H1 (cell line): ENCODE measurements at places on chromosomes 4 and X. TPM values are rescaled to one million over a fixed set of nuclear protein-coding genes. Genes with fewer than 3 reads are reported as not detected.

Gene SLC10A6
- total RNA-seq = 0.21 TPM in 1 of 2 replicates, not detected in the other

Gene RBM46
- total RNA-seq = 0.29 and 0.54 TPM in 2 replicates

Gene DCAF8L2
- total RNA-seq = not detected in 2 replicates

Gene MCF2
- total RNA-seq = 0.71 and 0.96 TPM in 2 replicates

Gene BEND2
- not detected in 2 replicates for total RNA-seq

DNA sequence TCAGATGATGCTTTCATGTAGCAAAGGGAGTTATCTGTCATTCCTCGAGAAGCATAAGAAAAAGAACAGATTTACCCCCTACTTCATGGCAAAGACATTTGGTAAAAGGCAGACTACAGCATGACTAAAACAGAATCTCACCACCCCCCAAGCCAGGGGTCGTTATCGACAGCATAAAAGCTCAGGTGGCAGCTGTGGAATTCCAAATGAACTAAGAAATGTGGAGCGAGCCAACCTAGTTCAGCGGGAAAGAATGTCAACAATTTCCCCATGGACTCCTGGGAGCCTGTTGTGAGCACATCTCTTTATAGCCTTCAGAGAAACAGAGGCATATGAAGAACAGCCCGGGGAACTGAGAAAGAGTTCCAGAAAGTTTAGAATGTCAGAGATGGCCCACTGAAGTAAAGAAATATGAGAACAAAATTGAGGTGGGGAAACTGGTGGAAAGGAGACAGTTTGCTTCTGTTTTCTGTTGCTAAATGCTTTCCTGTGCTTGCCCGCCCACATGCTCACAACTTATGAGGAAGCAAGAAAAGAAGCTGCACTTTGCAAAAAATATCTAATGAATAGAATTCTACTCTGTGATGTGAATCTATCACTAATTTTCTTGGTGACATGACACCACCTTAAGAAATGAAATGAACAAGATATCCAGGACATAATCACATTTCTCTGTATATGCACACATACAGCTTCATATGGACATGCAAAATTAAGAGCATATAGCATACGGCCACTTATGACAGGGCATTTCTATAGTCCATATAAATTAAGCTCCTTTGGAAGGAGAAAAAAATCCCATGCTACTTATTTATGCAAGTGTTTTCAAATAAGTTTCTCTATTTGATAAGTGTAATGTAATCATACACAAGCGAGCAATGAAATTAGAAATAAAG is 135.3 kb upstream of the MID1 start:
- DNase-seq = peak; percentile 36

DNA sequence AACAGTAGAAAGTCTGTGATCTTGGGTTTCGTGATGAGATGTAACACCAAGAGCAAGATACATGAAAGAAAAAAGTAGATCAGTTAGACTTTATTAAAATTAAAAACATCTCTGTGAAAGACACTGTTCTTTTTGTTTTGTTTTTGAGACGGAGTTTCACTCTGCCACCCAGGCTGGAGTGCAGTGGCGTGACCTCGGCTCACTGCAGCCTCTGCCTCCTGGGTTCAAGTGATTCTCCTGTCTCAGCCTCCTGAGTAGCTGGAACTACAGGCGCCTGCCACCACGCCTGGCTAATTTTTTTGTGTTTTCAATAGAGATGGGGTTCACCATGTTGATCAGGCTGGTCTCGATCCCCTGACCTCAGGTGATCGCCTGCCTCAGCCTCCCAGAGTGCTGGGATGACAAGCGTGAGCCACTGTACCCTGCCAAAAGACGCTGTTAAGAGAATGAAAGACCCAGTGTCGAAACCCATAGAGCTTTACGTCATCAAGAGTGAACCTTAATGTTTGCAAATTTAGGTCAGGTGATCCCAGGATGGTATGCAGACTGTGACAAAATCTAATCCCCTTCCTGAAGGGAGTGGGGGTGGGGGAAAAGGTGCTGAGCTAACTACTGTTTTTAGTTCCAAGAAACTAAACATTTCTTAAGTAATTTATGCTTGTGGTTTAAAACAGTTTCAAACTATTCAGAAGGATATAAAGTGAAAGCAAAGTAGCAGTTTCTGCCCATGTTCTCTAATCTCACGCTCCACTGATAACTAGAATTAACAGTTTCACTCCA is 8.0 kb downstream of the OFD1 start:
- DNase-seq = no peak

DNA sequence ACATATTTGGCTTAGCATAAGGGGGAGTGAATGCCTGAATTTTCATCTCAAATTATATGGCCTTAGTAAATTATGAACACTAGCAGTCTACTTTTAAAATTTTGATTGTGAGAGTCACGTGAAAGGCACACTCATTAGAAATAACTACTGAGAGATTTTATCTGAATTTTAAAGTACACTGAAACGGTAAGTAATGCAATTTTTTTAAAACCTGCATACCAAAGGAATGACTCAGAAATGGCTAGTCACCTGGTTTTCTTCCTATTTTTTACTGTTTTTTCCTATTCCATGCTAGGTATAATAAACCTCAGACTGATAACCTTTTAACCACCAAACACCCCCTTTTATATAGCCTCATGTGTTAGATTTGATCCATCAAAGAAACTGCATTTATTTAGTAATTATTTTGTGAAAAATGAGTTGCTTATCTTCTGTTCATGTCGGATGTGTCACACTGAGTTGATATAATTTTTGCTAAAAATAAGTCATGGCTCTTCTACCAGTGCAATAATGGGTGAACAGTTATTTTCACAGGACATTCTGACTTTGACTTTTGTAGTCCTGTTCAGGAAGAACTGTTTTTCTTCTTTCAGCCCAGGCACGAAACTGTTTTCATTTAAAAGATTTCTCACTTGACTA is 40.4 kb downstream of the CPEB2 start:
- DNase-seq = no peak

DNA sequence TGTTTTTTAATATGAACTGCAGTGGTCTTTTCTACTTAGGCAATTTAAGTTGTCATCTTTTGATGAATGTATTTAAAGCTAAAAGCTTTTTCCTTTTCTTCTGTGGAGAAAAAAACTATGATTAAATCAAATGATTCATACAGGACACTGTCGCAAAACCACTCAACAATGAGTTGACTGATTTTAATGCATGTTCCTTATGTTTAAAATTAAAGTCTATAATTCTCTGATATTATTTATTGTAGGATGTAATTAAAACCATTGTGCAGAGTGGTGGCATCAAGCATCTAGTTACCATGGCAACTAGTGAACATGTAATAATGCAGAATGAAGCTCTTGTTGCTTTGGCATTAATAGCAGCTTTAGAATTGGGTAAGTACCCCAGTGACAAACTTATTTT is 172.5 kb downstream of the RAP1GDS1 start:
- DNase-seq = no peak

DNA sequence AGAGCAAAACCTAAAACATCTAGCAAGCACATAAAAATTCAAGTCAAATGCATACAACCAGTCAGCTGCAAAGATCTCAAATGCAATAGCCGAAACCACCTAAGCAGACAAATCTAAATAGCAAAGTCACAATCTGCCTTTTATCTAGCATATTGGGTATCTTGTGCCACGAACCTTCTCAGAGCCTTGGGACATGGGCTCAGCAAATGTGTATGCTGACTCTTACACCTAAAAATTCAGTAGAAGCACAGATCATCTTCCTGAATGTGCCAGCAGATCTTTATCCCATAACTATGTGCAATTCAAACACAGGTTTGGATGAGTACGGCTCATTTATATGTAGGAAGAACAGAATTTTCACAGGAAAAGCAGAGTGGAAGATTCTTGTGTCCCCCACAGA is 492.1 kb downstream of the INPP4B start:
- no peak for DNase-seq

DNA sequence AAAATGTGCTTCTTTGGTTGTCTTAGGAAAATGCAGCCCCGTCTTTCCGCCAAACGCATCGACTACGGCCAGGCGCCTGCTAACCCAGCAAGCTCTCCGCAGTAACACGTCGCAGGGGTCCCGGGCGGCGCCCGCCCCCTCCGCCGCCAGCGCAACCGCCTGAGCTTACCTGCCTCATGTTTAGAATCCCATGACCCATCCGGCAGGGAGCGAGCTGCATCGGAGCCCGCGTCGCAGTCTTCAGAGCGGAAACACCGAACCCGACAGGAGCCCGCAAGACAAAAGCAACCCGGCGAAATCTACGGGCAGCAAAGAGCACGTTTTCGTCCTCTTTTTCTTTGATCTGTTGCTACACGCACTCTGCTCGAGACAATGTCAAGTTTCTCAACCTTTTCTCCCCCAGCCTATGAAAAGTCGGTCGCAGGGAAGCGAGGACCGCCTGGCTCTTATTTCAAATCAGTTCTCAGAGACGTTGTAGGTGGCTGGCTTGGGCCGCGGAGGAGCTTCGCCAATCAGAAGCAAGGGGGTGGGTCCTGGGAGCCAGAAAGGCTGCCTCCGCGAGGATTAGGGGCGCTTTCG is at the start of gene MID1:
TSS of gene MID1 (minus strand) at position 465 of the 579 bp plus-strand sequence. CDS start 53,038 bp downstream, outside the sequence.
- DNase-seq = no peak
